ENCODE measurements at places on chromosomes 11 and 22.

DNA sequence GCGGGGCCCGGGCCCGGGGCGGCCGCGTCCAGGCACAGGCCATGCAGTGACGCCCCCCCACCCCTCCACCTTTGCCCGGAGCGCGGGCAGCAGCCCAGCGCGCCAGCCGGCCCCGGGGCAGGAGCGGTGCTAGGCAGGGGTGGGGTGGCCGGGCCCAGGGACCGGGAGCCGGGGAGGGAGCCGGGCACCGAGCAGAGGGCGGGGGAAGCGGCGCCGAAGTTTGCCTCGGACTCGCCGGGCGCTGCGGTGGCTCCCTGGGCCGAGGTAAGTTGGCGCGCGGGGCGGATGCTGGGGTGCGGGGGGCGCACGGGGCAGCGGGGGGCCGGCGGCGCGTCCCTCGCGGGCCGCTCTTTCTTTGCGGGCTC, 332 bp downstream of the TEAD1 start:
- DNase-seq = no peak

DNA sequence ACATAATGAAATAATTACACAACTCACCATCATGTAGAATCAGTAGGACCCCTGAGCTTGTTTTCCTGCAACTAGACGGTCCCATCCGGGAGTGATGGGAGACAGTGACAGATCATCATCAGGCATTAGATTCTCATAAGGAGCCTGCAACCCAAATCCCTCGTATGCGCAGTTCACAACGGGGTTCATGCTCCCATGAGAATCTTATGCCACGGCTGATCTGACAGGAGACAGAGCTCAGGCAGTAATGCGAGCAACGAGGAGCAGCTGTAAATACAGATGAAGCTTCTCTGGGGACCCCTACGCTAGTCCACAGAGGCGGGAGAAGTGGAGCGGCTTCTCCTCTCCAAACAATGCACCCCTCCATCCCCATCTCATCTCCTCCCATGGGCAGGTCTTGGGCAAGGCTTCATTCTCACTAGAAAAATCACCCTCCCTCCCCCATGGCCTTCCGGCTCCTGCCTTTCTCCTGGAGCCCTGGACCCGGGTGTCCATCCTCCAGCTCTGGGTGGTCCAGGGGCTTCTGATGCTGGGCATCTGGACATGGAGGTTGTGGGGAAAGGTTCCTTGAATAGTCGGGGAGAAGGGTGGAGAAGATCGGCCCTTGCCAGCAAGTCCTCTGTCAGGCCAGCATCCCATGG, 16.2 kb upstream of the RAC2 start:
- DNase-seq = no peak

- DNase-seq = no peak
Observed at GRCh38 chr11:72684236-72684912, 10.2 kb upstream of the PDE2A start.

GRCh38 chr22:26981541-26981940, 324.2 kb downstream of the MIAT start:
- no peak for DNase-seq

DNA sequence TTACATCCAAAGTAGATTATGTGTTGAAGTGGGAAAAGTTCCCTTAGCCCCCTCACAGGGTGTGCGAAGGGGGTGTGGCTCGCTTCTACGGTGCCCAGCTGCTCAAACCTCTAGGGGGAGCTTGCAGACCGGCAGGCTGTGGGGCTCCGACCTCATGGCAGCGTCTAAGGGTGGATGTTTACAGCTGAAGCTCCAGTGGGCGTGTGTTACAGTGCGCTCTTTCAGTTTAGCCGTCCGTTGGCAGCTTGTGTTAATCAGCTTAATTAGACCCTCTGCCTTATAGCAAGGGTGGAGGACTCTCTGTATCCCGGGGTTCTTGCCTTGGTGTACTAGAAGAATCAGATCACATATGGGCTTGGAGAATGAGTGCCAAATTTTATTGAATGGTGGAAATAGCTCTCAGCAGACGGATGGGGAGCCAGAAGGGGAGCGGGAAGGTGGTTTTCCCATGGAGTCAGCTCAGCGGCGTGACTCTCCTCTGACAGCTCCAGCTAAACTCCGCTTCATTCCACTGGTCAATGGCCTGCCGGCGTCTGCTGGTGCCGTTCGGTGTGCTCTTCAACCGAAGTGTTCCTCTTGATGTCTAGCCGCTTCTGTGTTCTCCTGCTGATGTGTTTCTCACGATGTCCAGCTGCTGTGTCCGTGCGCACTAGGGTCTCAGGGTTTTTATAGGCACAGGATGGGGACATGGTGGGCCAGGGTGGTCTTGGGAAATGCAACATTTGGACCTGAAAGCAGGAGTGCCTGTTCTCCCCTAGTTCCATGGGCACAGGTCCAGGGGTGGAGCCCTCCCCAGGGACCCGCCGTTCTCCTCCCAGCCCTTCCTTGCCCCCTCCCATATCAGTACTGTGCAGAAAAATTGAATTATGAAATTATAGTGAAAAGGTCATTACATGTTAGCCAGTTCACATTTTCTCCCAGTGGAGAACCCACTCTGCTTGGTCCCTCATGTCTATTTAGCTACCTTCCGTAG, 28.6 kb upstream of the OR10G7 start:
- DNase-seq = no peak

- no peak for DNase-seq
Observed at GRCh38 chr11:68036717-68037239, 2.0 kb upstream of the TCIRG1 start.

- no peak for DNase-seq
Observed at GRCh38 chr11:102295045-102295444, 22.2 kb upstream of the BIRC3 start.

DNA sequence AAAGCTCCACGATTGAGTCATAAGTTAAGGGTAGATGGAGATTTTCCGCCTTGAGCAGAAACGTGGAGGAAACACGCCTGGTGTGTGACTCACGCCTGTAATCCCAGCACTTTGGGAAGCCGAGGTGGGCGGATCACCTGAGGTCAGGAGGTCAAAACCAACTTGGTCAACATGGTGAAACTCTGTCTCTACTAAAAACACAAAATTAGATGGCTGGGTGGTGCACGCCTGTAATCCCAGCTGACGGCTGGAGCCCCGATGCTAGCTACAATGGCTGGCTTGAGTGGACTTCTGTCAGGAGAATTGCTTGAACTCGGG, 17.3 kb upstream of the DGCR8 start:
- no peak for DNase-seq

DNA sequence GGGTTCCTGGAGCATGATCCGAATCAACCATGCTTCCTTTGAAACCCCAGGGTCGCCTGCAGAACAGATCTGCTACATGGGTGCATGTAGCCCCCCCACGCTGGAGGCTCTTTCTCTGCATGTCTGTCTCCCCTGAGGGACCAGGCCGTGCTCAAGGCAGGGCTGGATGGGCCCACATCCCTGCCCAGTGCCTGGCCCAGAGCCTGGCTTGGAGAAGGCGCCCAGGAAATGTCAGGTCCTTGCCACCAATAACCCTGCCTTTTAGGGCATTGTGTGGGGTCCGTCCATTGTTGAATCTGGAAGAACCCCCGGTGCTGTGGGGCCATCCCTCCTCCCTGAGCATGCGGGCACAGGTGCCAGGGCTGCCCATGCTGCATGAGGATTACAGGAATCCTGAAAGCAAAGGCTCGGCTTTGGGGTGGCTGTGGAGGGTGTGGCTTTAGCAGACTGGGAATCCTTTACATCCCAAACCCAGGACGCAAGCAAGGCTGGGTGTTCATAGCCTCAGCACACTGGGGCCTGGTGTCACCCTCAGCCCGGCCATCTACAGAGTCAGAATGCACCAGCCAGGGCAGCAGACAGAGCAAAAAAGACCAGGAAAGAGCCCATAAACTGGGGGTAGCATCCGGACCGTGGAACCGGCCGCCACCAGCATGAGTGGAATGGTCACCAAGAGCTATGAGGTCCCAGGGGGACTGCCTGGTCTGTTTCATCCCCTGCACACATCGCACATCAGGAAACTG, 48.2 kb downstream of the RTL6 start:
- no peak for DNase-seq

DNA sequence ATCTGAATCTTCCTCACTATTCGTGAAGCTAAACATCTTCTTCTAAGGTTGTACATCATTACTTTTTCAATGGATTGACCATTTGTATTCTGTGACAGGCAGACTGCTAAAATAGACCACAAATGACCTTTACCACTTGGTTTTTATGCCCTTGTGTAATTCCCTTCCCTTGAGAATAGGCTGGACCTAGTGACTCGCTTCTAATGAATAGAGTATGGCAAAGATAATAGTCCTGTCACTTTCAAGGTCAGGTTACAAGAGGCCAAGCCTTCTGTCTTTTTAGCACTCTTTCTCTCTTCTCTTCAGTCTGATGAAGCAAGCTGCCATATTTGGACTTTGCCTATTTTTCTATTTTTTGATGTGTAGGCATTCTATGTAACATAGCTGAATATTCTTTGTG, 492.9 kb downstream of the SOX6 start:
- DNase-seq = no peak

GRCh38 chr11:118175993-118176777, at the start of gene SCN2B:
Gene SCN2B (minus strand): TSS chr11:118176639. CDS start chr11:118176431, 208 bp downstream.
- DNase-seq = no peak

DNA sequence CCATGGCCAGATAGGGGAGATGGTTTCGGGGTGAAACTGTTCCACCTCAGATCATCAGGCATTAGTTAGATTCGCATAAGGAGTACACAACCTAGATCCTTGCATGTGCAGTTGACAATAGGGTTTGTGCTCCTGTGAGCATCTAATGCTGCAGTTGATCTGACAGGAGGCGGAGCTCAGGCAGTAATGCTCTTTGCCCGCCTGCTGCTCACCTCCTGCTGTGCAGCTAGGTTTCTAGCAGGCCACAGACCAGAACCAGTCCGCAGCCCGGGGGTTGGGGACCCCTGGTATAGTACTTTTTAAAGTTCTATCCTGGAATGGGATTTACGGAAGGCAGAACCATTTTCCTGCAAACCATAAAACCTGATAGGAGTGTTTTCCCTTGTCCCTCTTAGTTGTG, 54.6 kb downstream of the POLD3 start:
- DNase-seq = no peak

GRCh38 chr11:18934195-18934814, 4.9 kb downstream of the MRGPRX1 start:
- DNase-seq = no peak

DNA sequence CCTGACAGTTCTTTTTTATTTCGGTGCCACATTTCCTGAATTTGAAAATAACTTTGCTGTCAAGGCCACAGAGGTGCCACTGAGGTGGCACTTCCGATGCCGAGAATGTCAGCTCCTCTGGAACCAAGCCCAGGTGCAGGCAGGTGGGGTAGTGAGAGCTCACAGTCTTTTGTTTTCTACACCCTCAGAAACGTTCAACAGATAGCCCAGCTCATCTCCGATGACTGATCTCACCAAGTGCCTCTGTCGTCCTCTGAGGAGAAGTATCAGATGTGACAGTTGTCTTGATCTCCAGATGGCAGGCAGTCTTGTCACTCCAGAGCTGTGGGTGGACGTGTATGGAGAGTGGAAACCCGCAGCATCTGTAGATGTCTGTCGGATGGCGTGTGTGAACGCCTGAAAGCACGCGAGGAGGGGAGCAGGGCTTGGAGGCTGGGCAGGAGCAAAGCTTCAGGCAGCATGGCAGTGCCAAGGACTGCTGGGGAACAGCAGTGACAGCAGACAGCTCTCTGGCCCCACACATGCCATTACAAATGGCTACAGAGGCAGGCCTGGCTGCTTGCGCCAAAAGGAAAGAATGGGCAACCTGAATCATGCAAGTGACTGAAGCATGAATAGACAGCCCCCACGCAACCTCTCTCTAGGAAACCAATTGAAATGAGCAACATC, 877.0 kb downstream of the OPCML start:
- no peak for DNase-seq

- DNase-seq = no peak
Observed at GRCh38 chr11:20310596-20311394, 52.7 kb upstream of the HTATIP2 start.

GRCh38 chr11:73290536-73290935, 17.5 kb upstream of the ARHGEF17 start:
- no peak for DNase-seq

GRCh38 chr11:68954836-68955606, 25.8 kb downstream of the MRGPRD start:
- DNase-seq = no peak

GRCh38 chr11:128891913-128892398, 800 bp downstream of the KCNJ5 start:
- no peak for DNase-seq

DNA sequence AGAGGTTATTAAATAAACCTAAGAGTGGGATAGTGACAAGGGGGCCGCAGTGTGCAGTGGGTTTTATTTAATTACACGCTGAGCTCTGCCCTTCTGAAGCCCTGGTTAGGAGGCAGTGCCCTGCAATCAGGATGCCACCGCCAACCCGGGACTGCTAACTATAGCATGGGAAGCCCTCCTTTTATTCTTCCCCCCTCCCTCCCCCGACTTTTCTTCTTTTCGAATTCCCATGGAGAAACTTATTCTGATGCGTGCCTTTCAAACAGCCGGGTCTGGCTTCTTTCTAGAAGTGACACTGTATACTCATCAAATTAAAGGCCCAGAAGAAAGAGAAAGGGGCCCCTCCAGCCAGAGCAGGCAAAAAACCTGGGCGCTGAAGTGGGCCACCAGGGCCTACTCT, 91.3 kb upstream of the ANO1 start:
- DNase-seq = no peak

GRCh38 chr11:70158201-70158600, 44.9 kb upstream of the FADD start:
- DNase-seq = no peak

DNA sequence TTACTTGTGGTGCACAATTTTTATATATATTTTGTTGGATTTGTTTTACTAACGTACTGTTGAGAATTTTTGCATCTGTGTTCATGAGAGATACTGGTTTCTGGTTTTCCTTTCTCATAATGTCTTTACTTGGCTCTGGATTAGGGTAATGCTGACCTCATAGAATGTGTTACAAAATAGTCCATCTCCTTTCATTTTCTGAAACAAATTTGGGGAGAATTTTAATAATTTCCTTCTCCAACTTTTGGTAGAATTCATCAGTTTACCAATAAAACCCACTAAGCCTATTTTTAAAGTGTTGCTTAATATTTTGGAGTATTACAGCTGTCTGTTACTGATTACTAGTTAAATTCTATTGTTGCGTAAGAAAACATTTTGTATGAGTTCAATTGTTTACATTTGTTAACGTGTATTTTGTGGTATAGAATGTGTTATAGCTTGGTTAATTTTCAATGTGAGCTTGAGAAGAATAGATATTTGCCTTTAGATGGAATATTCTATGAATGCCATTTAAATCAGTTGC, 11.5 kb downstream of the TRIM22 start:
- DNase-seq = no peak

- DNase-seq = no peak
Observed at GRCh38 chr11:31809541-31809856, 1.6 kb downstream of the PAX6 start.

- no peak for DNase-seq
Observed at GRCh38 chr11:13358596-13359270, 81.1 kb downstream of the BMAL1 start.

All from stimulated activated CD8-positive, alpha-beta memory T cell treated with anti-CD3 and anti-CD28 coated beads, Interleukin-15, amount 100 ng/mL, for 24 hours (primary cell).